ENCODE measurements at places on chromosomes 11 and 22. TPM values are rescaled to one million over a fixed set of nuclear protein-coding genes. Genes with fewer than 3 reads are reported as not detected.

The CST6 gene
- not detected for total RNA-seq

The CEND1 gene
- 0.39 TPM for total RNA-seq

The AP2A2 gene
- total RNA-seq = 63.9 TPM

The TRIM51 gene
- total RNA-seq = not detected

The CCDC90B gene
- 32.5 TPM for total RNA-seq

The TEX54 gene
- not detected for total RNA-seq

The MIOX gene
- not detected for total RNA-seq

The EPS8L2 gene
- total RNA-seq = 20.3 TPM

The CTSF gene
- 4.5 TPM for total RNA-seq

The ARHGAP8 gene
- total RNA-seq = not detected

The MUC5AC gene
- total RNA-seq = not detected

The JAML gene
- 74.3 TPM for total RNA-seq

The SCARF2 gene
- total RNA-seq = 1.7 TPM

The ALKBH3 gene
- total RNA-seq = 33.3 TPM

The GLYATL1B gene
- not detected for total RNA-seq

The MCAM gene
- 1.5 TPM for total RNA-seq

The MUC2 gene
- total RNA-seq = not detected

The BIRC2 gene
- 35.3 TPM for total RNA-seq

The OR52M1 gene
- total RNA-seq = not detected

The CPT1B gene
- 54.9 TPM for total RNA-seq

The RFPL1 gene
- not detected for total RNA-seq

The CCDC134 gene
- total RNA-seq = 15.7 TPM

The UPK3A gene
- total RNA-seq = not detected

The KRTAP5-10 gene
- not detected for total RNA-seq

The RTN4RL2 gene
- 0.30 TPM for total RNA-seq

The ADAMTS15 gene
- not detected for total RNA-seq

The C11orf52 gene
- not detected for total RNA-seq

The OR51B4 gene
- not detected for total RNA-seq

The TOLLIP gene
- total RNA-seq = 36.2 TPM

The RAG1 gene
- total RNA-seq = 0.30 TPM

The RIMBP3C gene
- total RNA-seq = 1.1 TPM

The LZTR1 gene
- total RNA-seq = 69.7 TPM

The TMEM126A gene
- total RNA-seq = 28.6 TPM

The EXPH5 gene
- 2.8 TPM for total RNA-seq

The PIK3C2A gene
- total RNA-seq = 23.1 TPM

The APOBEC3H gene
- 45.7 TPM for total RNA-seq

The FOLH1 gene
- total RNA-seq = not detected

The ART5 gene
- not detected for total RNA-seq

The RBMXL2 gene
- total RNA-seq = not detected

The MS4A7 gene
- not detected for total RNA-seq

The SPINDOC gene
- 28.7 TPM for total RNA-seq

The RHOD gene
- not detected for total RNA-seq

The CHRDL2 gene
- total RNA-seq = not detected

The KCNQ1 gene
- 28.7 TPM for total RNA-seq

The KDM4D gene
- 0.45 TPM for total RNA-seq

The KCTD14 gene
- 0.18 TPM for total RNA-seq

The LRRC4C gene
- not detected for total RNA-seq

The RAB36 gene
- total RNA-seq = 0.22 TPM

The SWAP70 gene
- 7.3 TPM for total RNA-seq

The SYNGR1 gene
- total RNA-seq = 0.50 TPM

The KRTAP5-7 gene
- total RNA-seq = 0.23 TPM

The CREB3L1 gene
- not detected for total RNA-seq

The ANO5 gene
- not detected for total RNA-seq

The USP28 gene
- total RNA-seq = 36.9 TPM

The HMOX1 gene
- total RNA-seq = 0.25 TPM

The SEPTIN5 gene
- total RNA-seq = not detected

Data from activated naive CD4-positive, alpha-beta T cell treated with anti-CD3 and anti-CD28 coated beads, Interleukin-2, amount 10 ng/mL, durations not matched to agents 5 hours and 36 hours (primary cell).